Ammon's horn (tissue), 1 donor: ENCODE measurements at places on chromosomes 16 and 17.

DNA sequence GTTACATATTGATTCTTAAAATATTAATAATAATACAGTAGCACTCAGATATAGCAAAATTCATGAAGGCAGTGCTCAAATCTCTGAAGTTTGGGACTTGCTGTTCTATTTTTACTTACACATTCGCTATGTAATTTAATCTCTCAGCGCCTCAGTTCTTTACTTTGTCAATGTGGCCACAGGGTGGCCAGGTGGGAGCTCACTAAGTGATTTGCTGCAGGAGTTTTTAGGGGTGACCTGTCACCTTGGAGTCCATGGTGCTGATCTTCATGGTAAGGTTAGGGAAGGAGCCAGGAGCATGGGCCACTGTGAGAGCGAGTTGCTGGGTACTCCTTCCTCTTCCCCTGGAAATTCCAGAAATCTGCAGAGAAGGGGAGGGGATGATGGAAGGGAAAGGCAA, 28.1 kb downstream of the VWA3A start:
- DNase-seq = no peak

DNA sequence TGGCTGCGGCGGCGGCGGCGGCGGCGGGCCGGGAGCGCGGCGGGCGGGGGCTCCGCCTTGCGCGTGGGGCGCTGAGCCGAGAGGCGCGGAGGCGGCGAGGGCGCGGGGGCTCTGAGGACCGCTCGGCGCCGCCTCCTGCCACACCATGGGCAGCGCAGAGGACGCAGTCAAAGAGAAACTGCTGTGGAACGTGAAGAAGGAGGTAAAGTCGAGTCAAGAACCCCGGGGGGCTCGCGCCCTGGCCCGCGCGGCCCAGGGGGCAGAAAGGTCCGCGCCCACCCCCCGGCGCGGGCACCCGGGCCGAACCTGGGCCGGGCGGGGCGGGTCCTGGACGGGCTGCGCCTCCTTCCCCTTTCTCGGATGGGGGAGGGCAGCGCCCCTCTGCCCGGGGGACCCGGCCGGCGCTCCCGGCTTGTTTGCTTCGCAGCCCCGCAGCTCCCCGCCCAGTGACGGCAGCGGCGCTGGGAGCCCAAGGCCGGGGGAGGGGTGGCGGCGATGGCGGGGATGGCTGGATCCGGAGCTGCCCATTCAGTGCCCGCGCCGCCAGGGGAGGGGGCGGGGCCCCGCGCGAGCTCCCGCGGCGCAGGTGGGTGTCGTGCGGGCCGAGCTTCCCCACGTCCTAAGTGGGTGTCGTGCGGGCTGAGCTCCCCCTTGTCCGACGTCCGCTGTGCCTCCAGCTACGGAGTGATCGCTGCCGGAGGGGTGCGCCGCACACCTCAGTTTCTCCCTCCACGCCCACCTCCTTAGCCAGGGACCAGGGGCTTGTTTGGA, 428 bp downstream of the SGSM2 start:
- DNase-seq = peak; percentile 49

- no peak for DNase-seq
Observed at GRCh38 chr16:81583893-81584631, 139.5 kb downstream of the CMIP start.

- DNase-seq = no peak
Observed at GRCh38 chr16:85448557-85449190, 164.4 kb upstream of the GSE1 start.

- DNase-seq = no peak
Observed at GRCh38 chr17:51185763-51186332, 19.6 kb downstream of the NME2 start.
